ENCODE measurements at places on chromosomes 5 and 9.

DNA sequence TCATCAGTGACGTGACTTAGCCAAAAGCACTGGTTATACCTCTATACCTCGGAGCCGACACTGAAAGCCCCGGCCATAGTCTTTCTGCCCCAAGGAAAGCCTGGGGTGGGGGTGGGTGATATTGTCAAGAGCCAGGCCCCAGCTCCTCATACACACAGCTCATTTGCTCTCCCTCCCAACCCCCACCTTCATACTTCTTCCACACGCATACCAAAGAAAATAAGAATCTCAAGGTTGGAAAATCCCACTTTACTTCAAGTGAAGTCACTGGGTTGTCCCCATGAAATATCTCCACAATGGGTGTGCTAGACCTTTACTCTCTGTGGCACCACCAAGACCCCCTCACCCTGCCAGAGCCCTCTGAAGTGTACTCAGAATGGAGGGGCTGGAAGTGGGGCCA, 27.1 kb upstream of the MGAT1 start:
- DNase-seq = no peak

DNA sequence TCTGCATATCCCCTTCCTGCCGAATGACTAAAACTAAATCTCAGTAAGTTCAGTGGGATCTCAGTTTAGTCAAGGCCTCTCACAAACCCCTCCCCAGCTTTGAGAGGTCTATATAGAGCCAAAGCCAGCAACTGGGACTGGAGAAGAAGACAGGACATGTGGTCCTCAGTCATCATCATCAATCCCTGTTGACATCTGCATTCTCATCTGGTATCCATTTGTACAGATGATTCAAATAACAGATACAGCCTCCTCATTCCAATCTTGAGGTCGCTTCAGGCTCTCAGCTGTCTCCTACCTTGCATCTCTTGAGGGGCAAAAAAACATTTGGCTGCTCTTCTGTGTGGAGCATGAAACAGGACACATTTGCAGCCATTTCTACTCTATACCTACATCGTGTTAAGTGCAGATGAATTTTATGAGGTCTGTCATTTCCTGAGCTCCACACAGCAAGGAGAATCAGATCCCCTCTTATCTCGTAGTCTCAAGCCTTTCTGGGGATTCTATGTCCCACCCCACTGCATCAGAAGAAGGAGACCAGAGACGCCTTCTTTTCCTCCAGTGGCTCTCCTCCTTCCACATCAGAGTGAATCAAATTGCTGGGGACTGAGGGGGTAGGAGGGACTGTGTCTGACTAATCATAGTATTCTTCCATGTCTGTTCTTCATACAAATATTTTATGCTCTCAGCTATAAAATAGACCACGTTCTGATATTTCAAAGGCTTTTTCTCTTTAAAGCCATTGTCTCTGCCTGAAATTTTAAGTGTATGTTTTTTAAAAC, 4.7 kb upstream of the RECK start:
- no peak for DNase-seq

DNA sequence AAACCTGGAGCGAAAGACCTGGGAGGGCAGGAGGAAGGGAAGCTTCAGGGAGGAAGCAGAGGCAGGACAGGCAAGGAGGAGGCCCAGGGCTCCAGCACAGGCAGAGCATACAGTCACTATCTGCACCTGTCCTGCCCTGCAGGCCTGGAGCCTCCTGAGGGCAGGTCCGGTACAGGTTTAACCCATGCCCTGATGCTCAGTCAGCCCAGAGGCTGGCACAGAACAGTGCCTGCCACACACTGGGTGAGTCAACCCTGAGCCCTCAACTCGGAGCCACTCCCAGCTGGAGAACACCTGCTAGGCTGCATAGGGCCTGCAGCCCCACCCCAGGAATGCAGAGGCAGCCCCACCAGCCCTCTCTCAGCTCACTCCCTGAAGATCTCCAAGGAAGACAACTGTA, 161.5 kb upstream of the PHYKPL start:
- DNase-seq = no peak

GRCh38 chr5:146589028-146589345, 73.0 kb upstream of the GPR151 start:
- DNase-seq = no peak

- no peak for DNase-seq
Measured at GRCh38 chr9:133821601-133822429, 83.7 kb upstream of the SARDH start.

DNA sequence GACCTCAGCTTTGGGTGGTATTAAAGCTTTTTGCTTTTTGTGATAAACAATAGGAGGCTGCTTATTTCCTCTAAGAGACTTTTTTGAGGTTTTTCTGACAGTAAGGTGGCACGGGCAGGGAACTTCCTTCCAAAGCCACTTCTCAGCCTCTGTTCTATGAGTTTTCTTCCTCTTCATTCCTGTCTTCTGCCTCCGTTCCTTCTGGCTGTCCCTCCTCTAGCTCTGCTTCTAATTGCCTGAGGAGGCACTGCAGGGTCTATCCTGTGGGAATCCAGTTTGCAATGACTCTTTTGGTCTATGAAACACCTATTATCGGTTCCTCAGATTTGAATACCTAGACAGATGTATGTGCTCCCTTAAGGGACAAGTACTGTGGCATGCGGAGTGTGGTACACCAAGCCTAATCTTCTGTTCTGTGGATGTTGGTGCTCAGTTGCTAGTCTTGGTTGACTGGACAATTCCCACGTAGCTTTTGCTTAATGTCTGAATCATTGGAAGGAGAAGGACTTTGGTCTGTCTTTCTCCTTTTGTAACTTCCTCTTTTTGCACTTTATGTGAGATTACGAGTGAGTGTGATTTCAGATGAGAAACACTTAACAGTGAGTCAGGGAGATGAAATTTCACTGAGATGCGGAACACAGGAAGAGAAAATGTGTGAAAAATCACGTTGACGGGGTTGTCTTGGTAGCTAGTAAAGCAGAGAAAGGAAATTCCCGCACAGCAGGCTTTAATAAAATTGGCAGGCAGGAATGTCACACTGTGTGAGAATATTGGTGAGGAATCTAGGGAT, 305.2 kb downstream of the EFNA5 start:
- no peak for DNase-seq
